ENCODE measurements at places on chromosomes 5 and 9.

- DNase-seq, result no peak
These were observed 671.9 kb downstream of the NR2F1-AS1 start for GRCh38 chr5:92908952-92909601.

GRCh38 chr9:135478829-135479468 lies 633 bp upstream of the PPP1R26 start:
- DNase-seq, result peak; percentile 74

DNA sequence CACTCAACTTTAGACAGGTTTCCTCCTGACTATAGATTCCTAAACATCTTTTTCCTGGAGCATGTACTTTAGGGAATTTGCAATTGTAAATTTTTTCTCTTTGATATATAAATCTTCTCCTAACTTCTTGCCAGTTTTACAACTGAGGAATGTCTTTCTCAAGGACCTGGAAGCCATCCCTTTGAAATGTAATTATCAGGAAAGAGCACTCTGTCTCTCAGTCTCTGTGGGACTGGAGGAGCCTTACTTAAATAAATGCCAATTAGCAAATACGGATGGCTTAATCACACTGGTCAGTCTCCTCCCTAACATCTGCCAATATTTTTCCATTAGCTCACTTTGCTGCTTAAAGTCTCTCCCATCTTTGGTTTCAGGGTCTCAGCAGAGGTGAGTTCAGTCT lies 344.3 kb upstream of the ARRDC3 start:
- DNase-seq, result no peak

DNA sequence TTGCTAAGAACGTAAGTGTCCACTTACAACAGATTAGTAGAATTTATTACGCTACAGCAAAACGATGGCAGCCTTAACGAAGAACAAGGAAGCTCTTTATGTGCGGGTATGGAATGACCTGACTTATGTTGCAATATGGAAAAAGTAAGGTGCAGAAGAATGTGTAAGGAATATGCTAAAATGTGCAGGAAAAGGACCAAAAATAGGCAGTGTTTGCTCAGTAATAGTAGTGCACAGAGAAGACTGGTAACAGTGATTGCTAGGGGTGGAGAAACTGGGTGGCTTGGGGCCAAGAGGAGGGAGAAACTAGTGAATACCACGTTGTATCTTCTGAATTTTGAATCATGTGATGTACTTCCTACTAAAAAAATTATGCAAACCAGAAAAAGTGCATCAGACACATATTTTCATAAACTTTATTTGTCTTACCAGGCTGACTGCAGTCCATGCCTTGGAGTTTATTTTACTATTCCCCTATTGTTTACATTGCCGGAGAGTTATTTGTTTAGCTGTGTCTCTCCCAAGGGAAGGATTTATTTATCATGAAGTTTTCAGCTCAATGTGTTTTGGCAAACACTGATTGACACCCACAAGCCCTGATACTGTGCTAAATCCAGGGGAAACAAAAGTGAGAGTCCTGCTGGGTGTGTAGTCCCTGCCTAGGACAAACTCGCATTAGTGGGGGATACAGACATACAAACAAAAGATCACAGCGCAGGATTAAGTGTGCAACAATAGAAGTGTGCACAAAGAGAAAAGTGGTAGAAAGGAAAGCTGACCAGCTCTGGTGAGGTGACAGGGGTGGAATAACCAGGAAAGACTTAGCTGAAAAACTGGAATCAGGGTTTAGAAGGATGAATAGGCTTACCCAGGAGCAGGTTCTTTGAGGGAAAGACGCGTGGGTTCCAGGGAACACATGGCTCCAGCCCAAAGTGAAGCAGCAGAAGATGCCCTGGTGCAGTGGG lies 34.0 kb upstream of the ZNF484 start:
- peak; percentile 63 for DNase-seq

DNA sequence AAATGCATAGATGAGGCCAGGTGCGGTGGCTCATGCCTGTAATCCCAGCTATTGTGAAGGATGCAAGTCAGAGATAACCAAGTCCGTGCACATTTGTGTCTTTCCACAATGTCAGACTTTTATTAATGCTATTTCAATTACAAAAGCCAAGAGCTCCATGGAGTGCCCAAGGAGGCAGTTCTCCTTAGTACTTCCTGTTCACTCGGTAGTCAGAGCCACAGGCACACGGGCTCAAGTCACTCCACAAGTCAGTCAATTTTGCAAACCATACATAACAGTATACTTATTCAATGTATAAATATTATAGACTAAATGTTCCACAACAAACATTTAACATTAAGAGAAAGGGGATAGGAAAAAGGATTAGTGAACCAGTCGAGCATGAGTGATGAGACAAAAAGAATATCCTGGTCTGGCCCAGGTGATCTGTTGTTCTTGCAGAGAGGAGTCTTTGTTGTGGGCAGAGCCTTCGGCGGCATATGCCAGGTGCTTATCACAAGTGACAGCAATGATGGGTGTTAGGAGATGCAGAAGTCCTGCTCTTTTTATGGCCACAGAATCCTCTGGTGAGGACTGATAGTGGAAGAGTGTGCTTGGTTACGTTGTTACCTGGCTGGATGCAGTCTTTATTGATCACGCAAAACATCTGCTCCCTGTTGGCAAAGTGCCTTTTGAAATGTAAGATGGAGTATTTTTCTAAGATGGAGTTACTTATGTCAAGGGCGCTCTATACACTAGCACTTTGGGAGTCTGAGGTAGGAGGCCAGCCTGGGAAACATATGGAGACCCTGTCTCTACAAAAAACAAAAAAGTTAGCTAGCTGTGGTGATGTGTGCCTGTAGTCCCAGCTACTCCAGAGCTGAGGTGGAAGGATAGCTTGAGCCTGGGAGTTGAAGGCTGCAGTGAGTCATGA lies 167.0 kb upstream of the FBXL17 start:
- no peak for DNase-seq

DNA sequence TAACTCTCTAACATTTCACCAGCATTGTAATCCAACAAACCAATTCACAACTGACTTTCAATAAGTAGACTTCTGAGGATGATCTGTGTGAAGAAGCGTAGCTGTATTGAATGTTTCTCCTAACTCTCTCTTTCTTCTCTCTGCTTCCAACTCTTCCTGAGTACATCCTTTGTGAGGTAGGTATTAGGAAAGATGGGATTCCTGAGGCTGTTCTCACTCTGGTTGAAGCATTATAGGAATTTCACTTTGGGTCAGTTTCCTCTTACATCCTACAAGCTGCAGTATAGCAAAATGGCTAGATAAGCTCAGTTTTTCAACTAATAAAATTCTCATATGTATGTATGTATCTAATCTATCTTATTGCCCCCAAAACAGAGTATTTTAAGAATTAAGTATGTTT lies 702.8 kb downstream of the CETN3 start:
- DNase-seq, result no peak

GRCh38 chr5:129135633-129136032 lies 41.1 kb downstream of the ISOC1 start:
- no peak for DNase-seq

DNA sequence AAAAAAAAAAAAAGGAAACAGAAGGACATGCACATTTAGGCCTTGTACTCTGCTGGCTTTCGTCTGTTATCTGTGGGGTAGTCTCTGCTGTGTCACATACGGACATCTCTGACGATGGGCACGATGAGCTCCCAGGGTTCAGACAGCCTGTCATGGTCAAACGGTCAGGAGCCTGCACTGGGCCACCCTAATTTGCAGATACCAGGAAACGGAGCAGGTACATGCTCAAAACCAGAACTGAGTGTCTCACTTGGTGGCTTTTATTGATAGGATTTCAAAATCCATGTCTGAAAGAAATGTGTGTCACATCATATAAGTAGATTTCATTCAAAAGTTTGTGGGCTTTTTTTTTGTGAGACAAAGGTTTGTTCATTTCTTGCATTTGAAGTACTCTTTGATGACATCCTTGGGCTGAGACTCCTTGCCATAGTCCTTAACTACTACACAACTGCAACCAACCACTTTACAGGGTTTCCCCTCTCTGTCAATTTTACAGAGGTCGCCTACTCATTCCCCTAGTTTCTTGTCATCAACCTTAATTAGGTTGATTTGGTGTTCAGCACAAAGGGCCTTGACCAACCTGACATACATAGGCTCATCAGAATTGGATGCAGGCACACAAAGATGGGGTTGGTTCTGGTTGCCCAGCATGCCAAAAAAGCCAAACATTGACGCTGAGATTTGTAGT lies 9.0 kb downstream of the CKMT2 start:
- no peak for DNase-seq

- DNase-seq, result no peak
These were observed 255.0 kb downstream of the BNC2 start for GRCh38 chr9:16615451-16615850.

GRCh38 chr9:15842051-15842450 lies 289.2 kb downstream of the CCDC171 start:
- no peak for DNase-seq

- no peak for DNase-seq
These were observed 28.9 kb upstream of the TLE1 start for GRCh38 chr9:81718244-81718643.

DNA sequence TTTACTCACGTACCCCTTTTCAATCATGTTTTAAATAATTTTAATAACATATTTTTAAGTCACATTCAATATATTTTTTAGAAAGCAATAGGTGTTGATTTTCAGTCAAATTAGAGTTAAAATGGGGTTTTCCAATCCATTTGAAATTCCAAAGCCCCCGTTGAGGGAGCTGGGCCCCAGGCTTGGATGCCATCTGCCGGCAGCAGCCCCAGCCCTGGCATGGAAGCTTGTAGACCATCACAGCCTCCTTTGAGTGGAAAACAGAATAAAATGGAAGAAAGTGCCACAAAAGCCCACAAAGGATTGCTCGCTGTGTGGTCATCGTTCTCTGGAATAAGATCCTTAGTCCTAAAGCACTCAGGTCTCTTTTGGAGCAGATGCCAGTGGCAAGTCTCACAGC lies 81.4 kb downstream of the SEMA5A start:
- no peak for DNase-seq

DNA sequence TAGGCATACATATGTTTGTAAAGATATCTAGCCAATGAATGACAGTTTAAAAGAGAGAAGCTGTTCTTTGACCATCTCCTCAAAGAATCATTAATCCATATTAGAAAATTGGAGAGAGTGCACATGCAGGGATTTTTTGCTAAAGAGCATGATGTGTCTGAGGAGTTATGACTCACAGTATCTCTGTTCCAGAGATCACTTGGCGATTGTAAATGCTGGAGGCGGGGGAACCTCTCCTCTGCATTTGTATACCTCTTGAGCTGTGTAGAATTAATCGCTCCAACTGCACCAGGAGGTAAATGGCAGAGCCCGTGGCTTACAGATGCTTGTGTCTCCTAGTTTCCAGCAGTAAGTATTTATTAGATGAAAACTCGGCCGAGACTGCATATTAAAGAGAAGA lies 3.6 kb upstream of the SPATA31D1 start:
- no peak for DNase-seq

- DNase-seq, result no peak
These were observed 28.4 kb downstream of the CEL start for GRCh38 chr9:133090187-133090586.

DNA sequence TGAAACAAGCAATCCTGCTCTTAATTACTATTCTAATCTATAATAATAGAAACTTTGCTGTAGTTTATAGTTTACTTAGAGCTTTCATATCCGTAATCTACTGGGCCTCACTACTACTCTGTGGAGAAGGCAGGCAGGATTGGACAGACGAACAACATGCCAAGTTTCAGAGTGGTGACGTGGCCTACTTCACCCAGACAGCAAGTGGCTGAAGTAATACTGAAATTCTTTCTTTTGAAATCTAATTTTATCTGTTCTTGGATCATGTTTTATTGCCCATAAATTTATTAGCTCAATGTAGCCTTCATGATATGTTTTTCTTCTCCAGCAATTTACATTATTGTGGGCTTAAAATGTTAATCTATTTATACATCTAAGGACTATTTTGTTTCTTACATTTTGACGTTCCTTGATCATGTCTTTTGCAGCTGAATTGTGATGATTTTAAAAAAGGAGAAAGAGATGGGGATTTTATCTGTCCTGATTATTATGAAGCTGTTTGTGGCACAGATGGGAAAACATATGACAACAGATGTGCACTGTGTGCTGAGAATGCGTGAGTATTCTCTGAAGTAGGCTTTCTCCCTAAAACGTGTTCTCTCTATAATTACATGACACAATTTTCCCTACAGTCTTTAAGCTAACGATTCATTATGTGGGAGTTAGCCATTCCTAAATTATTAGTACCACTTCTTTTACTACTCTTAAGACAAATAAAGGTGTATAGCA lies 22.4 kb downstream of the SPINK5 start:
- DNase-seq, result peak; percentile 60

DNA sequence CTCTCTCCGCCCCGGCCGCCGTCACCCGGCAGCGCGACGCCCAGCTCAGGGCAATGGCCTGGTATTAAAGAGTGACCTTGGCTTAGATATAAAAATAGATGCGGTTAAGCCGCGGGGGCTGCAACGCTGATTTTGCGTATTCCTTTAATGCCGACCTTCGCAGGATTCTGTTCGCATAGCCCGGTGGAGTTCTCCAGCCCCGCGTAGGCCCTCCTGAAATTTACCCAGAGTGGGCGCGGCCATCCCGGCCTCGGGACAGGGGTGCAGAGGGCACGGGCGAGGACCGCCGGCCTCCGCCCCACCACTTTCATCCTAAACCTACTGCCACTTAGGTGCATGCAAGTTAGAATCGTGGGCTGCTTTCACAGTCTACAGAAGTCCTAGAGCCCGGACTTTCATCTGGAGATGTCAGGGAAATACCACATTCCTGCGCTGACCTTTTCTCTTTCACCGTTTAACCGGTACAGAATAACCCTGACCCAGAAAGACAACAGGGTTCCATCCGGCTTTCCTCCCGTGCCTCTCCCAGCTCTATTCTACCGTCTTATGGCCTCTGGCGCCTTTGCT lies 492 bp upstream of the FAM169A start:
- DNase-seq, result no peak

DNA sequence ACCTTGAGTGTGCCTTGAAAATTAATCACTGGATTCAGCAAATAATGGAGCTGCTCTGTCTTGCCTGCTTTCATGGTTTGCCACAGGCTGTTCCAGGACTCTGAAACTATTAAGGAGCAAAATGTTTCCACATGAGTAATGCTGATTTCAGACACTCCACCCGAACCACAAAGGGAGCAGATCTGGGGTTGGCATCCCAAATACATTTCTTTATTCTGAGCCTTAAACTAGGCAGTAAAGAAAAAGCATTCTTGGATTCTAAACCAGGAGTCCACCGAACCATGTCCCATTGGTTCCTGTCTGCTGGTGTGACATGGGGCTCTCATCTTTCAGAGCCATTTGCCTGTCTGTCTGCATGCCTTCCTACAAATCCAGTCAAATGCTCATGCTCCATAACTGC lies 10.1 kb upstream of the C1QTNF3 start:
- no peak for DNase-seq

- no peak for DNase-seq
These were observed 172.6 kb upstream of the S1PR3 start for GRCh38 chr9:88818495-88819201.

DNA sequence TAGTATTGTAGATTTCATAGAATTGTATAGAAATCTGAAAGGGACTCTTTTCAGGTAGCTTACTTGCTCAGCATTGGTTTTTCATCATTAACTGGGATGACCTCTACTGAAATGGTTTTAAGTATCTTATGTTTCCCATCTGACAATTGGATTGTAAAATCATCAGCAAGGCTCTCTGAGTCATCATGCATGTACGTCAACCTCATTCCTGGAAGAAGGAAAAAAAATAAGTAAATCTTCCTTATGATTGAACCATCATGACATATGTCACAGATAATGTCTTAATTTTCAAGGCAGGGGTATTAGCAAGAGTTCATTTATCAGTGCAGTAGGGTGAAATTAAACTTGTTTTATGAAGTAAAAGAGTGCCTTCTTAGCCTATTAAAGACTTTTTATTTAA lies 74.9 kb upstream of the CER1 start:
- DNase-seq, result no peak

- DNase-seq, result no peak
These were observed 53.0 kb upstream of the CPEB4 start for GRCh38 chr5:173835131-173835530.

Data from thyroid gland (tissue), 4 donors.